Myocyte (in vitro differentiated cells): ENCODE measurements at places on chromosomes 5 and 9. TPM values are rescaled to one million over a fixed set of nuclear protein-coding genes. Genes with fewer than 3 reads are reported as not detected.

DNA sequence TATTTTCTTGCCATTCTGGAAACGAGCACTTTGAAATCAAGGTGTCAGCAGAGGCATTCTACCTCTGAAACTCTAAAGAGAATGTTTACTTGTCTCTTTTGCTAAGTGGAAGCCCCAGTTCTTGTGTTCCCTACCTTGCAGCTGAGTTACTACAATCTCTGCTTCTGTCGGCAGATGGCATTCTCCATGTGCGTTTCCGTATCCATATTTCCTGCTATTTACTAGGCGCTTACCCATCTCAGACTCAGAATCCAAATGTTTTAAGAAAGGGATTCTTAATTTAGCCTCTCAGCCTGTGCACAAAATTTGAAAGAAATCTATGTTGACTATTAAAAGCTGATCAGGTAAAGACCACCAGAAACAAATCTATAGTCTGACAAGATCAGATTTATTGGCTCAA lies 221.3 kb upstream of the FTMT start:
- peak; percentile 18 for DNase-seq

Gene PAEP
- not detected in 2 replicates for total RNA-seq

GRCh38 chr5:56693220-56693579 lies 122.1 kb upstream of the MAP3K1 start:
- no peak for DNase-seq

- DNase-seq, result peak; percentile 83
These were observed 69.9 kb downstream of the TLE1 start for GRCh38 chr9:81619353-81620001.

- DNase-seq, result no peak
These were observed 20.7 kb upstream of the BASP1 start for GRCh38 chr5:17196697-17197096.

- peak; percentile 87 for DNase-seq
These were observed 507.8 kb upstream of the MPDZ start for GRCh38 chr9:13787234-13787833.

DNA sequence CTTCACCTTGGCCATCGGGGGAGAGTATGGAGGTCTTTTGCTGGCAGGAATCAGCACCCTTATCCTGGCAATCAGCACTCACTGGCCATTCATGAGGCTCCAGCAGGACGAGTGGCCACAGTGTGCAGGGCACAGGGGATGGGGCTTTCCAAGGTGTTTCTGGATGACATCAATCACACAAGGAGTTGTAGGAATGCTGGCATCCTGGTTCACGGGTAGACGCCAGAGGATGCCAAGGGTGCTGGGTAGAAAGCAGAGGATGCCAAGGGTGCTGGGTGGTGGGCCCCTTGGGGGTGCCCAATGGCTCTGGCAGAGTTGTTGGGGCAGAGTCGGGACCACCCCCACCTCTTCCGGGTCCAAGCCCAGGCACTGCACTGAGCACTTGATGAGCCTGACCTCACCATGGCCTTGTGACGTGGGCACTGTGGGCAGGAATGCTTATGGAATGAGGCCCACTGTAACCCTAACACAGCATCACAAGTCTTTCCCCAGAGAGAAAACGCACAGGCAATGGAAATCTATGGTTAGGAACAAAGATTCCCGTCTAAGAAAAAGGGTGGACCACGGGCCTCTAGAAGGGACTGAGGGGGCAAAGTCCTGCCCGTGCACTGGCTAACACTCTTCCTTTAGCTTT lies 29.1 kb downstream of the CEL start:
- DNase-seq, result no peak

GRCh38 chr5:157540707-157541446 lies 34.7 kb downstream of the ADAM19 start:
- DNase-seq, result peak; percentile 73

GRCh38 chr9:105039175-105039799 lies 111.3 kb upstream of the ABCA1 start:
- no peak for DNase-seq

- no peak for DNase-seq
These were observed 506.5 kb downstream of the ISL1 start for GRCh38 chr5:51889703-51890102.

GRCh38 chr9:131667576-131667975 lies 72.3 kb downstream of the RAPGEF1 start:
- DNase-seq, result no peak

DNA sequence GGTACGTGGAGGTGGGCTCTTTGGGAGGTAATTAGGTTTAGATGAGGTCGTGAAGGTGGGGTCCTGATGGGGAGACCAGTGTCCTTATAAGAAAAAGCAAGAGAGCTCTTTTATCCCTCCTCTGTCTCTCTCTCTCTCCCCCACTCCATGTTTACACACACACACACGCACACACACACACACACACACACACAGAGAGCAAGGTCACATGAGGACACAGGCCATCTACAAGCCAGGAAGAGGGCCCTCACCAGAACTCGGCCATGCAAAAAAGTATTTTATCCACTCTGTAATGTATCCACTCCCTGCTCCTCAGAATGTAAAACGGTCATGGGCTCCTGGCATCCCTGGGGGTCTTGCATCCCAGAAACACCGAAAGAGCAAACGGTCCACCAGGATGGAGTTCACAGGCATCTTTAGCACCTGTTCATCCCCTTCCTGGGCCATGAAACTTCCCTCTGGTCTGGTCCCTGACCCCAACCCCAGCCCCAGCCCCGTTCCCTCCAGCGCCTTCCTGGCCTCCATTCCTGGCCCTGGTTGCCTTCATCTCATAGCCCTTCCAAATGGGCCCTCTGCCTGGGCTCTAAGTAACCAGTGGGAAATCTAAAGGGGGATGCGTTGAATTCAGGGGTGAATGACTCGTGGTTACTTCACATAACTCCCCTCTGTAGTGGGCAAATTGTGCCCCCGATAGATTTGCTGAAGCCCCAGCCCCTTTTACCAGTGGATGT lies 88.8 kb downstream of the NSUN2 start:
- no peak for DNase-seq

DNA sequence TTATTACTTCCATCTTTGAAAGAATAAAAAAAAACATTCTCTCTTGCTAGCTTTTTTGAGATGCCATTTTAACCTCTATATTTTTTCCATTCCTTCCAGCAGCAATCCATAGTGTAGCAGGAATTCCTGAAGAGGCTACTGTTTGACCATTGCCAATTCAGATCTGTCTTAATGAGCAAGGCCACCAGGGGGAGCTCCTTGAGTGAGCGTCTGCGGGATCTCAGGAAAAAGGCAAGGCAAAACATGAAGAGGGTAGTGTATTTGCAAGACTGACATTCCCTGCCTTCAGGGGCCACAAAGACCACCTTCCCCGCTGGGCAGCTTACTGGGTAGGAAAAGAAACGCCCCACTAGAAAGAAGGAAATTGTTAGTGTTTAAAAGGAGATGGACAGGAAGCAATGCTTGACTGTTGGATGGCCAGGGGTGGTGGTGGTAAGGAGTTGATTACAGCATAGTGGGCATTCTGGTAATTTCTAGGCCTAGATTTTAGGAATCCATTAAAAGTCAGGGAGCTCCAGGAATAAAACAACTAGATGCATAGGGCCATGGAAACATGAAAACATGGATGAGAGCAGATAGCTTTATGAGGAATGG lies 206.6 kb upstream of the HAPLN1 start:
- peak; percentile 81 for DNase-seq

Gene ANKRD31
- 0.03 TPM in 1 of 2 replicates, not detected in the other for total RNA-seq

- no peak for DNase-seq
These were observed 86.2 kb downstream of the MRPS27 start for GRCh38 chr5:72233835-72234234.

Gene SPINK5
- total RNA-seq, result not detected in 2 replicates

GRCh38 chr9:25857147-25857546 lies 178.9 kb upstream of the TUSC1 start:
- DNase-seq, result no peak

Gene CCDC171
- 1.1 and 1.5 TPM in 2 replicates for total RNA-seq

- DNase-seq, result no peak
These were observed 211.6 kb downstream of the SYK start for GRCh38 chr9:91012933-91013841.

GRCh38 chr9:3001311-3001710 lies 157.4 kb upstream of the PUM3 start:
- DNase-seq, result no peak

Gene ABHD17B
- 28.7 and 31.7 TPM in 2 replicates for total RNA-seq

GRCh38 chr5:150239099-150239793 lies 49.4 kb downstream of the SLC6A7 start:
- no peak for DNase-seq

Gene CCIN
- 0.26 and 1.2 TPM in 2 replicates for total RNA-seq

Gene CD14
- 0.21 and 0.64 TPM in 2 replicates for total RNA-seq

DNA sequence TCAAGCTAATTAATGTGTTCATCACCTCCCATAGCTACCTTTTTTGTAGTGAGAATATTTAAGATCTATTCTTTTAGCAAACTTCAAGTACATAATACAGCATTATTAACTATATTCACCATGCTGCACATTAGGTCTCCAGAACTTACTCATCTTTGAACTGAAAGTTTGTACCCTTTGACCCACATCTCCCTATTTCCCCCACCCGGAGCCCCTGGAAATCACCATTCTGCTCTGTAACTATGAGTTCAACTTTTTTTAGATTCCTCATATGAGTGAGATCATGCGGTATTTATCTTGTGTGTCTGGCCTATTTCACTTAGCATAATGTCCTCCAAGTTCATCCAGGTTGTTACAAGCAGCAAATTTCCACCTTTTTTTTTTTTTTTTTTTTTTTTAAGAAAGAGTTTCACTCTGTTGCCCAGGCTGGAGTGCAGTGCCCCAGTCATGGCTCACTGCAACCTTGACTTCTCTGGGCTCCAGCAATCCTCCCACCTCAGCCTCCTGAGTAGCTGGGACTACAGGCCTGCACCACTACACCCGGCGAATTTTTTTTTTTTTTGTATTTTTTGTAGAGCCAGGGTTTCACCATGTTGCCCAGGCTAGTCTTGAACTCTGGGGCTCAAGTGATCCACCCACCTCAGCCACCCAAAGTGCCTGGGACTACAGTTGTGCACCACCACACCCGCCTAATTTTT lies 100.4 kb upstream of the SAP30L start:
- DNase-seq, result no peak

- DNase-seq, result peak; percentile 50
These were observed 13.0 kb downstream of the GLRX start for GRCh38 chr5:95809414-95809960.

GRCh38 chr5:68845131-68845530 lies 248.7 kb upstream of the SLC30A5 start:
- DNase-seq, result no peak

DNA sequence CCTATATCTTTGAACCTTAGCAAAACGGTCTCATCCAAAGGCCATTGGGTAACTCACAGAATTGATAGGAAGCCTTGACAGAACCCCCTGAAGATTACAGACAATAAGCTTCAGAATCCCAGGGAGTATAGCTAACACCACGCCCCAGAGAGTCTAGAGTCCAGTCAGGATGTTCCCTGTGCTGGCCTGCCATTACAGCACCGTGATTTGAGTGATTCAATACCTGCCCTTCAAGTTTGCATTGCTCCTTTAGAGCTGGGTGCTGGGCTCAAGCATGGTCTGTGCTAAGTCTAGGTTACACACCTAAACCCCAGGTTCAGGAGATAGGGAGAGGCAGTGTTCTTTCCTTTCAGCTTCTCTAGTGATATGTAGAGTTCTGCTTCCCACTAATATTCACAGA lies 90.5 kb downstream of the RASEF start:
- no peak for DNase-seq

DNA sequence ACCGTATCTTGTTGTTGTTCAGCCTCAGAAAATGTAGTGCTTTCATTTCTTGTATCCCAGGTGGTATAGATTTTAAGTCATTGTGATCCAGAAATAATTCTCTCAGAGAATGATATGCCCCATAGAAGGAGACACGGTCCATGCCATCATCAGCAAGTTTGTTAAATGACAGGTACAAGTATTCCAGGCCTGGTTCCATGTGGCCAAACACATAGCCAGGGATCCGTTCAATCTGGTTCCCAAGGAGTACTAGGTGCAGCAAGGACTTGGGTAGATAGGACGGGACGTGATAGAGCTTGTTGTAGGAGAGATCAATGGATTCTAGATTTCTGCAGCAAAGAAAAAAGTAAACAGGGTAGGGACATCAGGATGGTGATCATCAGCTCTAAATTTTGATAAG lies 18.4 kb upstream of the ASPN start:
- no peak for DNase-seq
